ENCODE measurements at places on chromosomes 12 and 14. TPM values are rescaled to one million over a fixed set of nuclear protein-coding genes. Genes with fewer than 3 reads are reported as not detected.

Gene RTL1
- not detected for total RNA-seq

Gene SLC7A7
- total RNA-seq: 0.15 TPM

Gene WNK1
- 252 TPM for total RNA-seq

Gene UNC79
- 0.05 TPM for total RNA-seq

Gene CCDC177
- not detected for total RNA-seq

Gene KRT77
- not detected for total RNA-seq

Gene IKZF4
- total RNA-seq: 19.1 TPM

Gene VIPAS39
- 25.9 TPM for total RNA-seq

DNA sequence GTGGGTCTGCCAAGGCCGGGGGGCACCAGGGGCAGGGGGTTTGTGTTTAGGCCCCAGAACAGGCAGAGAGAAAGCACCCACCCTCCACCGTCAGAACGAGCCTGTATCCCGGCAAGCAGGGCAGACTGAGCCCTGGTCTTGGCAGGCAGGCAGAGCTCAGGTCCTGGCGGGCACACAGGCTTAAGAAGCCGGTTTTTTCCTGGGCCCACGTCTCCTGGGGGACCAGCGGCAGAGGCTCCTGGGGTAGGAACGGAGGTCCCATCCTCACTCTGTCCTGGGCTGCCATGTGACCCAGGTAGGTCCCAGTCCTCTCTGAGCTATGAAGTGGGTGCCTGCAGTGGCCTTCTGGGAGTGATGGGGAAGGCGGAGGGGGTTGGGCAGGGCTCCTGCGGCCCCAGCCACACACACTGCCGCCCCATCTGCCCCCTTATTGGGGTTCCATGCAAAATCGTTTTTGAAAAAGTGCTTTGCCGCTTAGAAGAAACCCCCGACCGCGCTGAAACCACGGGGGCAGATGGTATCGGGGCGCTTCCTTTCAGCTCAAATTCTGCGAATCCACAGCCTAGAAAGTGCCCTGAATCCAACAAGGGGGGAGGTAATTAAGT lies 24.2 kb downstream of the SH2B3 start:
- peak; percentile 25 for ATAC-seq

GRCh38 chr14:92386637-92387036 lies 63.7 kb downstream of the SLC24A4 start:
- ATAC-seq: no peak

- no peak for ATAC-seq
These were observed 7.6 kb upstream of the SMUG1 start for GRCh38 chr12:54196396-54196795.

DNA sequence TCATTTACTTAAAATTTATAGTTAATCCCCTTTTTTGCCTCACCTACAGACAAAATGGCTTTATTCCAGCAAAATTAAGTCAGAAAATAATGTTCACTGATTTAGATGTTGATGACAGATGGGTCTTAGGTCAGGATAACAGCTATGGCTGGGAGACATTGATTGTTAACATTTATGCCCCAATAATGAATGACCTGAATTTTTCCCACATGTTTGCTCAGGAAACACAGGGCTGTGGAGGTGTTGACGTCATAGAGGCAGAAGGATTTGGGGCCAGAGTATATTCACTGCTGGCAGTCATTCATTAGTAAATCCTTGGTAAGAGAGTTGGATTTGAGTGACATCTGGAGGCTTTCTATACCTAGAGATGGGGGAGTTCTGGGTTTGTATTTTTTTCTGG lies 121.3 kb downstream of the PDE3A start:
- no peak for ATAC-seq

GRCh38 chr12:93908846-93909567 lies 231.8 kb downstream of the CRADD start:
- ATAC-seq: no peak

- no peak for ATAC-seq
These were observed 140.3 kb upstream of the SEL1L start for GRCh38 chr14:81673930-81674329.

DNA sequence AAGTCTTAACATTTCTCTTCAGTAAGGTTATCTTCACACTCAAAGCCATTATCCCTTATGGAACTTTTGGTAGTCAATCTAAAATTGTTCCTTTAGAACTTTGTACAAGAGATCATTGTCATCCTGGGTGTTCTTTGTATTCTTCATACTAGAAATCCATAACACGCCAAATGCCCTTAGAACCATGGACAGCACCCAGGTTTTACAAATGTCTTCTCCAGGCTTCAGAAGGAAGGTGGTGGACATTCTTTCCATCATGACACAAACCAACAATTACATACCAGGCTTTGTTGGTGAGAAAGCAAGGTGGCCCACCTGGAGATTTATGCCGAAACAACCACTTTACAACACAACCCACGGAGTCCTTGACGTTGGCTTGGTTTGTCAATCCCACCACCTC lies 365.6 kb upstream of the TBX3 start:
- ATAC-seq: no peak

- ATAC-seq: no peak
These were observed 101.5 kb upstream of the USP15 start for GRCh38 chr12:62158461-62159360.

DNA sequence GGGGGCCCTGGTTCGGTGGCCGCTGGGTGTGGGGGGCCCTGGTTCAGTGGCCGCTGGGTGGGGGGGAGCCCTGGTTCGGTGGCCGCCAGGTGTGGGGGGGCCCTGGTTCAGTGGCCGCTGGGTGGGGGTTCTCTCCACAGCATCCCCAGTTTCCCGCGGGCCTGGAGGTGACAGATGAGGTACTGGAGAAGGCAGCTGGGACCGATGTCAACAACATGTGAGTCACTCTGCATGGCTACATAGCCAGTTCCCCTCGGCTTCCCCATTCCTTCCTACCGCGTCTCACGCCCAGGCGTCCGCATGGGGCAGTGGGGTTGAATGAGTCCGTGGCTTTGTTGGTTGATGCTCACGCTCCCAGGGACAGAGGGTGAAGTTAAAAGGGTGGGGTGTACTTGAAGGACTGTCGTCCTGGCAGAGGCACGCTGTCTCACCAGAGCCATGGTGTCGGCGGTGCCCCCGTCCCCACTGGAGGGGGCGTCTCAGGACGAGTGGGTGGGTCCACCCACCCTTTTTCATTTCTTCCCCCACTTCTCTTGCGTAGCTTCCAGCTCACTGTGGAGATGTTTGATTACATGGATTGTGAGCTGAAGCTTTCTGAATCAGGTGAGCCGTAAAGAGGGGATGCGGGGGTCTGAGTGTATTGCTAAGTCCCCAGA lies 15.6 kb downstream of the HIP1R start:
- ATAC-seq: no peak

- ATAC-seq: no peak
These were observed 65.7 kb downstream of the PRKD1 start for GRCh38 chr14:29861996-29862395.

DNA sequence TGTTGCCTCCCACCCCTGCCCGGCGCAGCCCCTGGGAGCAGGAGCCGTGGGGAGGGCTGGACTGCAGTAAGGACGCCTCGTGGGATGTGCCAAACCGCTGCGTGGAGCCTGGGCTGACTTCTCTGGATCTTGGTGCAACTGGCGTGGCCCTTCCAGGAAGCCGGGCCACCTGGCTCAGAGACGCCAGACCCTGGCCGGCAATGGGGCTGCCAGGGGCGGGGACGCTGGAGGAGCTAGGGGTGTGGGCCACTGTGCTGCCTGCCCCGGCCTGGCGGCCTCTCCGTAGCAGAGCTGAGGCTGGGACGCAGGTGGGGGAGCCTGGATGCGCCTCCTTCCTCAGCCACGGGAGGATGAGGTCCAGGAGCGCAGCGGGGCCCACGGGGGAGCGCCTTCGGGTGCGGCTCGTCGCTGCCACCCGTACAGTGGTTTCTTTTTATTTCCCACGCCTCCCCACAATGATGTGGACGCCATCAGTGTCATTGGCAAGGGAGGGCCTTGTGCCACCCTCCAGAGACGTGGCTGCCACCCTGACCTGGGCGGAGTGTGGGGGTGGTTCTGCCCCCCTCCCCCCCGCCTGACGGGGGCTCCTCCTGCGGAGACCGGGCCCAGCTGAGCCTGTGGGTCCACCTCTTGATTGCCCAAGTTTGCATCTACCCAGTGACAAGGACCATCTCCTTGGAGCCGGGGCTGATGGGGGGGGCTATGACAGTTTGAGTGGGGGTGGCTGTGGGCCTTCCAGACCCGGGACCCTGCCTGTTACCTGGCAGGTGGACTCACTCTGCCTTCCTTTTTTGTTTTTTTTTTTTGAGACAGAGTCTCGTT lies 11.3 kb downstream of the DDX51 start:
- no peak for ATAC-seq

GRCh38 chr14:89519040-89519439 lies 102.0 kb upstream of the FOXN3 start:
- ATAC-seq: no peak

GRCh38 chr14:32710231-32710671 lies 228.4 kb upstream of the NPAS3 start:
- no peak for ATAC-seq

DNA sequence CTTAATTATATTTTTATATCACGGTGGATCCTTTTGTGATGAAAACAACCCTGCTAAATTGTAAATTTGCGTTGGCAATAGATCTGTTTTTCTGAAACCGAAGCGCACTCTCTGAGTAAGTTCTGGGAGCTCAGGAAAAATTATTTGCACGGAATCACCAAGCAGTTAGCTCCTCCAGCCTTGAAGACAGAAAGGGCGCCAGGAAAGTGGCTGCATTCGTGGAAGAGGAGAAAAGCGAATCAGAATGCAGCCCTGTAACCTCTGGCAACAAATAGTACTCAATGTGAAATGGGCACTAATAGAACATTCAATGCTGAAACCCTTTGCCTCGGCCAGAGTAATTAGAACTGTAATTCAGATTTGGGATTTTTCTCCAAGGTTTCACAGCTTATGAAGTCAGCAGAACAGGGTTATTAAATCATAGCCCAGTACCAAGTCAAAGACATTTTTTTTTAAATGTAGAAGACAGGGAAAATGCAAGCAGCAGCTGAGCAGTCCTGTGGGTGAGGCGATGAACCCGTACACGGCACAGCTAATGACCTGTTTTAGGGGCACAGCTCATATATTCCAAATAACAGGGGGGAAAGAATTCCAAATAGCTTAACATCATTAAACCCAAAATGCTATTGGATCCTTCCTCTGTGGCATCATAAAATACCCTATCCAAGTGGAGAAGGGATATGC lies 251.4 kb downstream of the EGLN3 start:
- no peak for ATAC-seq

GRCh38 chr12:127115468-127116035 lies 1151.4 kb upstream of the TMEM132C start:
- ATAC-seq: no peak

GRCh38 chr12:46246021-46246700 lies 22.7 kb downstream of the SLC38A1 start:
- no peak for ATAC-seq

DNA sequence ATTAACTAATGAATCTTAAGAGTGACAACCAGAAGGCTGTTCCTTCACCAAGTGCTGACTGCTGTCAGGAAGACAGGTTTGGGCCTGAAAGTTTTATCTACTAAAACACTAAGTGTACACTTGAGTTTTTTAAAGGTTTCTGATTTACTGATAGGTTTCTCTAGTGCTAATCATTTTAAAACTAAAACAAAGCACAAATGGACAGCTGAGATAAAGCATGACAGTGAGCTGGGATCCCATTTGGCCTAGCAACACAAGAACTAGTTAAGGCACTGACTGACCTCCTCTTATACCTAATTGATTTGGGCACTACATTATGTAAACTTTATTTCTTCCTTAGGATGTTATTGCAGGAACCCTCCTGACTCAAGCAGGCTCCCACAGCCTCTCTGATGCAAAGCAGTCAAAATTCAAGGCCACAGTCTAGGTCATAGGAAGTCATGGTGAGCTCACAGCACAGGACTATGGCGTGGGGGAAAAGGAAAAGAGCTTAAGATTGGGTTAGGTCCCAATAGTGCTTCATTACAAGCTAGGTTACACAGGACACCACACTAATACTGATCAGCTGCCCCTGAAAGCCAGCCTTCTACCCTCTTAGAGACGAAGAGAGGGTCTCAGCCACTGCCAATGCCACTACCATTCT lies 3.5 kb downstream of the STXBP6 start:
- no peak for ATAC-seq

- ATAC-seq: no peak
These were observed 9.9 kb upstream of the LYZ start for GRCh38 chr12:69338120-69338859.

GRCh38 chr14:66078006-66078405 lies 408.2 kb upstream of the CCDC196 start:
- ATAC-seq: no peak

GRCh38 chr12:78746001-78746400 lies 118.6 kb upstream of the SYT1 start:
- ATAC-seq: no peak

DNA sequence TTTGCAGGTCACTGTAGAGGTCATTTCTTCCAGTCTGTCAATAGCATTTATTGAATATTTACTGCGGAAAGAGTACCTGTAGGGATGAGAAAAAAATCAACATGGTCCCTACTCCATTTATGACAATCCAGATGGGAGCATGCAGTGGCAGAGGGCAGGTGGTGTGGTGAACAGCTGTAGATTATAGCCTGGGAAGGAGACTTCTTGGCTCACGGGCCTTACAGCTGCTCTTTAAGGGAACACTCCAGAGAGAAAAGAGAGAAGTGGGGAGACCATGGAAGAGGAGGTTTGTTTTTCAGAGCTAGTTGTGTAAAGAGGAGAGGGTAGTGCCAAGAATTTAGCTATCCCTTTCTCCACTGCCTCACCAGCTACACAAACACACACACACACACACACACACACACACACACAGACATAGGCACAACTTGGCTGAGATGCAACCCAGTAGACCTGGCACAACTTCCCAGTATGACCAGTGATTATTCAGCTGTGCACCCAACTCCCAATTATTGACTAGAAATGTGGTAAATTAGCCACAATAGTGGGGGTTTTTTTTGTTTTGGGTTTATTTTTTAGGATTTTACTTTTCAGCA lies 41.0 kb downstream of the GPHB5 start:
- ATAC-seq: no peak

GRCh38 chr12:120890963-120891362 lies 13.2 kb downstream of the SPPL3 start:
- no peak for ATAC-seq

DNA sequence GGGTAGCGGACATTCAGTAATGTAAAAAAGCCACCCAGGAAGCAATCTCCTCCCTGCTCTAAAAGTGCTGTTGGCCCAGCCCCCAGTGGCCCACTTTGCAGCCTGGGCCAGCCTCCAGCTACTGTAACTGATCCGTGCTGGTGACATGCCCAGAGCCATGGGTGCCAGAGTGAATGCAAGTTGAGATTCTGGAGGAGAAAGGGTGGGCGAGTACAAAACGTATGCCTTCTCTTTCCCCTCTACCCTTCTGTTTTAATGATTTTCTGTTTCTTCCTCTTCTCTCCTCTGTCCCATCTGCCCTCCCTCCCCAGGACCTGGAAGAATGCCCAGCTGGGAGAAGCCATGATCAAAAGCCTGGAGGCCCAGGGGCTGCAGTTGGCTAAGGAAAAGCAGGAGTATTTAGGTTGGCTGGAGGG lies 16.9 kb downstream of the PLEKHD1 start:
- ATAC-seq: no peak

DNA sequence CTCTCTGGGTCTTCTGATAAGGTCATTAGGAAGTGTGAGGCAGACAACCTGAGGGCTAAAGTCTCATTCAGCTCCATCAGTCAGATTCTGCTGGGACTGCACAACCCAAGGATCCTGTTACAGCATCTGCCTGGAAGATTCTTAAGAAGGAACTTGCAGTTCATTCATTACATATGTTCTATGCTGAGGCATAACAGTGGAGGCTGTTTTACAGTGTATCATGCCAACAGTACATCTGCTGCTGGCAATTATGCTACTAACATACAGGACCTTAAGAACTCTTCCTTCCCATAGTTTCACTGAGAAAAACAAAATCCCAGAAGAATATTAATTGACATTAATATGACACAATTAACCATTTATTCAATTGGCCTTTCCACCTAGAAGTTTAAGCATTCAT lies 968.6 kb downstream of the DIO2 start:
- ATAC-seq: no peak

- ATAC-seq: no peak
These were observed 14.2 kb downstream of the ZNF641 start for GRCh38 chr12:48336564-48336963.
